ENCODE measurements at places on chromosomes 11 and 22.
A peak's percentile ranks its signal among the peaks of the same experiment; 100 is the strongest.

DNA sequence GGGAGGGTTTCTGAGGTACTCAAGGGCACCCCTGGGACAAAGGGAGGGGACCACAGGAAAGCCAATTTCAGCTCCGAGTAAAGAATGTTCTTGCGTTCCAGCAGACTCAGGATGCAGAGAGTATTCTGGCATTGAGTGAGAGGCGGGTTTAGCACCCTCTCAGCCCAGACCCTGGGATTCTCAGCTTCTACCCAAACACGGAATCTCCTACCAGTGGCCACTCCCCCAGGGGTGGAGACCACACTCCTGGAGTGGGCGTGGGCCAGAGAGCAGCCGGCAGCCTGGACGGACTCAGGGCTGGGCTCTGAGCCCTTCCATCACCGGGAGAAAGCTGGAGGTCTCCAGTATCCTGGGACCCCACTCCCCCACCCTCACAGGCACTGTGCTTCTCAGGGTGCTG, 26.1 kb upstream of the TTLL12 start:
- DNase-seq = no peak

GRCh38 chr11:78504181-78504580, 70.5 kb downstream of the NARS2 start:
- DNase-seq = no peak

DNA sequence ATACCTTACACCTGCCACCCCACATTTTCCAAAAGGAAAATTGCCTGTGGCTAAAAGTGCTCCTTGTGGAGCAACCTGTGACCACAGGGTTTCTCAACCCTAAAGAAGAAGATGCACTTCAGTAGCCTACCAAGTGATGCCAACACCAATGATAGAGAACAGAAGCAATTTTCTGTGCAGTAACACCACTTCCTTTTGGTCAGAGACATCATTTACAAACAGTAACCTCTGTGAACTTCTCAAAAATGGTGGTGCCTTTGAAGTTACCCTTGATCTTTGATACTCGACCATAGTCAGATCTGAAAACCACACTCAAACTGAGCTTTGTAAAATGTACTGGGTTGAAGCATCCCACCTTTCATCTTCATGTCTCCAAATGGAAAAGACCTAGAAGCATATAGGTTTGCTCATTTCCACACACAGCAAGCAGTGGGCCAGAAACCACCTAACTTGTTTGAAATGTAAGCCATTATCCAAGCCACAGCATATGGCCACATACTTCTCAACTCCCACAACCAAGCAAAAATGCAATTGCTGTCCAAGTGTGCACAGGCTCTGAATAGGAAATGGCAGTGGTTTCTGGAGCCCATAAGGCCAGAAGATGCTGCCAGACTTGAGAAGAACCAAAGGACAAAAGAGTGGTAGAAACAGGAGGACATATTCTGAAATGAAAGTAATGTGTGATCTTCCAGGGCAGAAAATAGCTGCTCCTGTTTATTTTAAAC, 24.3 kb downstream of the MPPED2 start:
- DNase-seq = no peak

GRCh38 chr22:49057910-49058309, 769.8 kb downstream of the BRD1 start:
- no peak for DNase-seq

GRCh38 chr11:87015645-87016044, 22.1 kb upstream of the TMEM135 start:
- no peak for DNase-seq

DNA sequence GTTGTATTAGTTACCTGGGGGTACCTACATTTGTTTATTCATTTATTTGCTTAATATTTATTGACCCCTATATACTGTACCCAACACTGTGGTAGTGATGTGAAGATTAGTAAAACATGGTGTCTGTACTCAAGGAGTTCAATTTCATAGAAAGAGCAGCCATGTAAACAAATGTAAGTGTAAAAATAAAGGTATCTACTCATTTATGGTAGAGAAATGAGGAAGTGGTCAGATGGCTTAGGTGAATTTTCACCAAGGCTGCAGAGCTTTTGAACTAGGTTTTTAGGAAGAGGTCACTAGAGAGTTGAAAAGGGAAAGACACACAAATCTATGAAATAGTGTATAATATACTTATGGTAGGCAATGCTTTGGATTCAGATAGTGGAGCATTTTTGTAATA, 11.1 kb downstream of the CTR9 start:
- no peak for DNase-seq

DNA sequence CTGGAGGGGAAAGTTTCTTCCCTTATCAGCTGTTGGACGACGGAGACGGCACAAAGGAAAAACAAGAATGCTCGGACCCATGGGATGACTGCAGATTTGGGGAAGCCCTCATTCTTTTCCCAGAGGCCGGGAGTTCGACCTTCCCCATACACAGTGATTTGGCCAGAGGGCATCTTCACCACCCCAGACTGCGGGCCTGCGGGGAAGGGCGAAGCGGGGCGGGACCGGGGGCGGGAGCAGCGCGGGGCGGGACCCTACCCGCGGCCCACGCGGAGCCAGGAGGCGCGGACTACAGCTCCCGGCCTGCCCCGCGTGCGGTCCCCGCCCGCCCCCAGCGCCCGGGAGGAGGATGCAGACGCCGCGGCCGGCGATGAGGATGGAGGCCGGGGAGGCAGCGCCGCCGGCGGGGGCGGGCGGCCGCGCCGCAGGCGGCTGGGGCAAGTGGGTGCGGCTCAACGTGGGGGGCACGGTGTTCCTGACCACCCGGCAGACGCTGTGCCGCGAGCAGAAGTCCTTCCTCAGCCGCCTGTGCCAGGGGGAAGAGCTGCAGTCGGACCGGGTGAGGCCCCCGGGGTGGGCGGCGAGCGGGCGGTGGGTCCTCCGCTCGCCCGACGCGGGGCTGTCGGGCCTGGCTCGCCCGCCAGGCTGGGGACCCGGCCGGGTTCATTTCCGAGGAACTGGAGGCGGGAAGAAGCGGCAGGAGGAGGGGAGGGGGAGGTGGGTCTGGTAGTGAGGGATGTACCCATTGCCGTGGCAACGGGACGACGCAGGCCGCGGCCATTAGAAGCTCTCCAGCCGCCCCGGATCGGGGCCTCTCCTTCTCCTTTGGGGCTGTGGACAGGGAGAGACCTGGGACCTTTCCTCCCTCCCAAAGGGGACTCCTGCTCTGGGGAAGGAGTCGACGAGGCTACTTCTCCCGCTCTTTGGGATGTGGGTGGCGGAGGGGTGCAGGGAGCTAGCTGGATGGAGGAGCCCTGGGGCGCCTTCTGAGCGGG, at the start of gene KCTD17:
TSS of gene KCTD17 (plus strand) at position 352 of the 995 bp plus-strand sequence. CDS start at position 371, 19 bp downstream.
- DNase-seq = peak; percentile 47

DNA sequence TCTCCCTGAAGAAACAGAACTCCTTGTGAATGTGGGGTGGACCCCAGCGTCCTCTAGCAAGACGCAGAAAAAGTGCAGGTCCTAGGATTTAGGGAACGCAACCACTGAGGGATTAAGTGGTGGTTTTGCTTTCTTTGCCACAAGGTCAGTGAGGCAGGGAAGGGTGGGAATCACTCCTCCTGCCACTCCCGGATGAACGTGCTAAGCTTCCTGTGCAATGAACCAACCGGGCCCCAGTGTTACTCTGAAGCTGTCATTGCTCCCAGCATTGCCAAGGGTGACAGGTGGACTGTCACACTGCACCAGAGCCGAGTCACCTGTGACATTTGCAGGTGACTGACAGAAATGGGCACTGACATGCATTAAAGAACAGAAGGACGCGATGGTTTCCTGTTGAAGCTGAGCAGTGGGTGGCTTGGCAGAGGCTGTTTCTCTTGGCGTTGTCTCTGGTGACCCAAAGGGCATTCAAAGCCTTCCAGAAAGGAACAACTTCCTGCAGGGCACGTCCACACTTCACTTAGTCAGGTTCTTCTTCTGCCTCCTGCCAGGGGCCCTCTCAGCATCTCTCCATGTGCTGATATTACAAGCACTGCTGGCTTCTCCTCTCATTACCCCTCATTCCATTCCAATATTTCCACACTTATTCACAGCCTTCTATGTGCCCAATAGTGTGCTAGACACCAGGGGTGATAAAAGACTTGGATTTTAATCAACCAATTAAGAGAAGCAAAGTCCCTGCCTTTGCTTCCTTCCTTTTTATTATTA, 9.7 kb downstream of the KIRREL3 start:
- DNase-seq = no peak

DNA sequence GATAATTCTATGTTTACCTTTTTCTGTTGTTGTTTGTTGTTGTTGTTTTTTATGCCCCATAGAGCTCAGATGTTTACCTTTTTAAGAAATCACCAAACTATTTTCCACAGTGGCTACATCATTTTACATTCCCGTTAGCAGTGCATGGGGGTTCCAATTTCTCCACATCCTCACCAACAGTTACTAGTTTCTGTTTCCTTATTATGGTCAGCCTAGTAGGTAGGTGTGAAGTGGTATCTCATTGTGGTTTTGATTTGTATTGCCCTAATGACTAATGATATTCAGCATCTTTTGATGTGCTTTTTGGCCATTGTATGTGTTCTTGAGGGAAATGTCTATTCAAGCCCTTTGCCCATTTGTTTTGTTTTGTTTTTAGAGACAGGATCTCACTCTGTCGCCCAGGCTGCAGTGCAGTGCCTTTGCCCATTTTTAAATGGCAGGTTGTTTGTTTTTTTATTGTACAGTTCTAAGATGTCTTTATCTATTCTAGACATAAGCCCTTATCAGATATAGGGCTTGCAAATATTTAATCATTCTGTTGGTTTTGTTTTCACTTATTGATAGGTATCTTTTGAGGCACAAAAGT, 27.5 kb downstream of the CHEK2 start:
- no peak for DNase-seq

GRCh38 chr22:29254286-29254660, 13.5 kb downstream of the RHBDD3 start:
- DNase-seq = no peak

GRCh38 chr22:32622004-32622743, 147.6 kb downstream of the FBXO7 start:
- no peak for DNase-seq

GRCh38 chr11:47296045-47296444, 26.1 kb downstream of the MADD start:
- DNase-seq = no peak

DNA sequence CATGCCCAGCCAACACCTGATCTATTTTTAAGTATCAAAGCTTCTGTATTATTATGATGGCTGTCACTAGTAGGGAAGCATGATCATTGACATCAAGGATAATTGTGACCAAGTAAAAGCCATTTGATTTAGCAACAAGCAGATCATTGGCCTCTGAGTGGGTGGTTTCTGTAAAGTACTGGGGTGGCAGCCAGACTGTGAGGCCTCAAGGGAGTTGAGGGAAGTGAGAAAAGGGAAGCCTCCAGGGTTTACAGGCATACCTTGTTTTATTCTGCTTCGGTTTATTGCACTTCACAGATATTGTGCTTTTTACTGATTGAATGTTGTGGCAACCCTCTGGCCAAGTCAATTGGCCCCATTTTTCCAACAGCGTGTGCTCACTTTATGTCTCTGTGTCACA, 60.1 kb downstream of the PRR5L start:
- DNase-seq = no peak

DNA sequence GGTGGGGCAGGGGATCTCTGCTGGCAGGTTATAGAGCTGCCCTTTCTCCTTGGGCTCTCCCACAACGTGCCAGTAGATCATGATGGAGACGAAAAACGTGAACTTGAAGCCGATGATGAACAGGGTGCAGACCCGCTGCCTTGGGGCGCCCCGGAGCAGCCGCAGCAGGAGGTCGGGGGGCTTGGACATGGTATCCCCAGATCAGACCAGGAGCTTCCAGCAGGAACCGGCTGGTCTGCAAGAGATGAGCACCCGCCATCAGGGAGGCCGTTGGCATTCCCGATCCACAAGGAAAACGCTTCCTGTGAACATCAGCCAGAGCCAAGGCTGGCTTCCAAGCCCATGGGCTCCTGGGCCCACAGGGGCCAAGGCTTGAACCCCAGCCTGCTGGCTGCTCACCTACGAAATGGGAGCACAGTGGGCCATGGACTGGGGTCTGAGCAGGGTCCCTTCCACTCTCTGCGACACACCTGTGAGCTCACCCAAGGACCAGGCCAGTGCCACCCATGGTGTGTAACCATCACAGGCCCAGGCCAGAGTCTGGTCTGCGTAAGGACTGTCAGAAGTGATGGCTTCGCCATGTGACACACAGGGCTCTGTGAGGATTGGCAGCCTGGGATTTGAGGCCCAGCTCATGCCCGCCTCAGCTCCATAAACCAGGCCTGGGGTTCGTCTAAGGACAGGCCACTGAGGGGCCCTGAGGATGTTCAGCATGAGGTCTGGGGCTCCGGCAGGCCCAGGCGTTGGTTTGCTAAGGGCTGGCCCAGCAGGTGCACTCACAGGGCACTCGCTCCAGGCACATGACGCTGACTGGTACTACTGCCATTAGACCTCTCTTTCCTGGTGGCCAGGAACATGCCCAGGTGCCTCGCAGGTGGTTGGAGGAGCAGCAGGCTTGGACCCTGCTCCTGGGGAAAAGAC, 26.6 kb downstream of the A4GALT start:
- DNase-seq = no peak

GRCh38 chr11:94501522-94501921, 7.7 kb downstream of the ANKRD49 start:
- DNase-seq = no peak

- no peak for DNase-seq
Measured at GRCh38 chr22:32271389-32271788, 16.2 kb upstream of the SLC5A4 start.

GRCh38 chr22:46747646-46748045, 9.6 kb upstream of the CERK start:
- no peak for DNase-seq

- no peak for DNase-seq
Measured at GRCh38 chr11:57116654-57117053, 65.1 kb upstream of the LRRC55 start.
